ENCODE measurements at places on chromosomes 3 and 15.

DNA sequence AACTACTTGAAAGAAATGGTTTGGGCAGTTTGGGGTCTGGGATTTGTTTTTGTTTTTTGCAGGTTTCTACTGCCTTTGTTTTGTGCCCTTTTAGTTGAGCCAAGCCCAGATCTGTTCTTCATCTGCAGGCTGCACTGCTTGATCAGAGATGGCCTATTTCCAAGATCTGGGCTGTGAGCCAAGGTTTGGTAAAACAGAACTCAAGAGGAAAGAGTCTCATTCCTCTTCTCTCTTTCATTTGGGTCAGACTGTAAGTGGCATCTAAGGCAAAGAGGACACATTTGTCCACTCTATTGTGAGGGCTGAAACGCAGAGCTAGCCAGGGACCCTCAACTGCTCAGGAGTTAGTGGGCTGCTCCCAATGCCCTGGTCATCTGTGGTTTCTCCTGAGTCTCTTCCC is 104.4 kb upstream of the UBE3A start:
- DNase-seq: no peak

DNA sequence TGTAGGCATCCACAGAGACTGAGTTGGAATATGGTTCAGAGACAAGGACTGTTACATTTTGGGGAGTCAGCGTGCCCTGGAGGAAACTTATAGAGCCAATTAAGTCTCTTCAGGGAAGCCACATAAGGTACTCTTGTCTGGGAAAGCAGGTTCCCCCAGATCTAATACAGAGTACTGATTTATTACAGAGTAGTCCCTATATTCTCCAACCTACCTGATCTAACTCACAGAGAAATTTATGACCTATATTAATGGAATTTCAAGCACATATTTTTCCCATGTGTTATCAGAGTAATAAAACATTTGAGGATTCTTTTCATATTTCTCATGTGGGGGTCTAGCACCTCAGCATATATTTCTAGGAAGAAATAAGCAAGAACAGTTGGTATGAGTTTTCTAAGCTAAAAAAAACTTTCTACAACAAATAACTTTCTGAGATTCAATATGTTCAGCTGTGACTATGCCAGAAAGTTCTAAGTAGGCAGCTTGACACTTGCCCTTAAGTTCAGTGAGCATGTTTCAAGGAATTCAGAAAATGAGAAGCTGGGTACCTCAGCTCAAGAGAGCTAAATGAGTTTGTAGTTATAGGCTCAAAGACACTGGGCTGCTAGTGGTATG is 75.3 kb upstream of the COL8A1 start:
- DNase-seq: no peak

DNA sequence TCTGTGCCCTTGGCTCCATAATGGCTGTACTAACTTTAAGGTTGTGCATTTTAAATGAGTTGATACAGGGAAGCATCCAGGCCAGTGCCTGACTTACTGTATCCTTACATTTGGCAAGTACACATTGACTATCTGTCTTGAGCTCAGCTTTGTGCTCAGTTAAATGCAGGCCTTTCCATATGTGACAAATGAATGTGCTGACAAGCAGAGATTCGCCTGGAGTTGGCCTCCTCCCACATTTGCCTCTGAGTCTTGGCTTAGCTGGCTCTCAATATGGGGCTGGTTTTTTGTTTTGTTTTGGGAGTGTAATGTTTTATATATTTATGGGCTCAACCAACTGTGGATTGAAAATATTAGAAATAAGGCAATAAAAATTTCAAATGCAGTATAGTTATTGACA is 29.7 kb downstream of the TRIM71 start:
- no peak for DNase-seq

DNA sequence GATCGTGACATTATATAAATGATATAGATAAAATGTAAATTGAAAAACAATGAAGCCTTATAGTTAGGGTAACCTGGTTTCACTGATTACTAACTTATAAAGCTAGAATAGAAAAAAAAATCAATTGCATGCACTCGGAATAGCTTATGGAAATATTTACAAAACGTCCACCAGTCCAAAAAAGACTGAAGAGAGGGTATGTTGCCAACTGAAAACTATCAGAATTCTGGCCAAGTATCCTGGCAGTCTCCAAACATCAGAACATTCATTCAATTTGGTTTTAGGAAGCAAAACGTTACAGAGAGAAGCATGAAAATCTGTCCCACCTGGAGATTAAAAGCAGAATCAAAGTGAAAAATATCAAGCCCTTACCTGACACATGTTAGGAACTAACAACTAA is 892.4 kb downstream of the ROBO1 start:
- DNase-seq: no peak

GRCh38 chr3:39096775-39097174 is 10.7 kb downstream of the GORASP1 start:
- no peak for DNase-seq

Measured in stimulated activated CD8-positive, alpha-beta memory T cell treated with anti-CD3 and anti-CD28 coated beads, Interleukin-4, amount 100 ng/mL, for 1 hour (primary cell).